ENCODE measurements at places on chromosomes 12 and 14.

GRCh38 chr14:71688576-71688975 lies 243.7 kb upstream of the RGS6 start:
- DNase-seq, result no peak

DNA sequence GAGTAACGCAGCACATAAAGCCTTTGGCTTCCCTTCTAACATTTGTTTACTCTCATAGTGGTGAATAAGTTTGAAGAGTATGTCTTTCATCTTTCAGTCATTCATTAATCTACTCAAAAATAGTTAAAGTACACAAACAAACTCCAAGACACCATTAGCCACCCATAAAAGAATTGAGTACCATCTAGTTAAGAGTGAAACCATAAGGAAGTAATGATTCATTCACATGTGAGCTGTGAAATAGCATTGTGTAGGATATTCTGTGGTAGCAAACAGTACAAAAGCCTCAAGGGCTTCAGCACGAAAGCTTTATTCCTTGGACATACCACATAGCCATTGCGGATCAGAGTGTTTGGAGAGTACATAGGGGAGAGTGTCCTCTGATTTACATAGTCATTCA lies 13.9 kb downstream of the SYT1 start:
- DNase-seq, result no peak

- no peak for DNase-seq
Measured at GRCh38 chr14:65613131-65613650, 200.7 kb downstream of the FUT8 start.

- DNase-seq, result no peak
Measured at GRCh38 chr14:86331341-86331740, 801.4 kb downstream of the FLRT2 start.

DNA sequence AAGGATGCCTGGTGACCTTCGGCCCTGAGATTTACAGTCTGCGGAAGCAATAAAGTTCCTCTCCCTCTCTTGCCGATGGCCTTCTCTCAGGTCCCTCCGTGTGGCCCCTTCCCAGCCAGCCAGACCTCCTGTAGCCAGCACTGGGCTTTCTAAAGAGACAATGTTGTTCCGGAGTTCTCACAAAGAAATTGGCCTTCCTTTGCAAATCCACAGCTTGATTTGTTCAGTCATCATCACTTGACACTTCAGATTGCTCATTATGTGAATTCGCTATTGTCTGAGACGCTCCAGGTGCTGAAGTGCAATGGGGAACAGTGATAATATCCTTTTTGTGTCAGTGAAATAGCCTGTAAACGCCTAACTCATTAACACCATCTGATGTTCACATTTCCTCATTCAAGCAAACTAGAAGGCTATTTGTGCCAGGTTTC lies 43.7 kb upstream of the GPHB5 start:
- no peak for DNase-seq

- no peak for DNase-seq
Measured at GRCh38 chr12:31588976-31589375, 2.0 kb downstream of the DENND5B start.

GRCh38 chr12:116222358-116222757 lies 55.1 kb downstream of the MED13L start:
- DNase-seq, result no peak

DNA sequence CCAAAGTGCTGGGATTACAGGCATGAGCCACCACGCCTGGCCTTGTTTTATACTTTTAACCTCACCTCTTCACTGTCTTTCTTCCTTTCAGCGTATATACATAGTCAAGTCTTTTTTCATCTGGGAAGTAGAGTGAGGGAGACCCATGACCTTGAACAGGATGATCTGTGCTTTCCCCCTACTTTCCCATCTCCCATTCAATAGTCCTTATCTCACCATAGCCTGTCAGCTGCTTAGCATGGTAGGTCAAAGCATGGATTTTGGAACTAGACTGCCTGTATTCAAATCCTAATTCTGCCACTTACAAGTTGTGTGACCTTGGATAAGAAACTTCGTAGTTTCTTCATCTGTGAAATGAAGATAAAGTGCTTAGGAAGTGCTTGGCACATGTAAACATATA lies 96.4 kb upstream of the MON2 start:
- DNase-seq, result no peak

DNA sequence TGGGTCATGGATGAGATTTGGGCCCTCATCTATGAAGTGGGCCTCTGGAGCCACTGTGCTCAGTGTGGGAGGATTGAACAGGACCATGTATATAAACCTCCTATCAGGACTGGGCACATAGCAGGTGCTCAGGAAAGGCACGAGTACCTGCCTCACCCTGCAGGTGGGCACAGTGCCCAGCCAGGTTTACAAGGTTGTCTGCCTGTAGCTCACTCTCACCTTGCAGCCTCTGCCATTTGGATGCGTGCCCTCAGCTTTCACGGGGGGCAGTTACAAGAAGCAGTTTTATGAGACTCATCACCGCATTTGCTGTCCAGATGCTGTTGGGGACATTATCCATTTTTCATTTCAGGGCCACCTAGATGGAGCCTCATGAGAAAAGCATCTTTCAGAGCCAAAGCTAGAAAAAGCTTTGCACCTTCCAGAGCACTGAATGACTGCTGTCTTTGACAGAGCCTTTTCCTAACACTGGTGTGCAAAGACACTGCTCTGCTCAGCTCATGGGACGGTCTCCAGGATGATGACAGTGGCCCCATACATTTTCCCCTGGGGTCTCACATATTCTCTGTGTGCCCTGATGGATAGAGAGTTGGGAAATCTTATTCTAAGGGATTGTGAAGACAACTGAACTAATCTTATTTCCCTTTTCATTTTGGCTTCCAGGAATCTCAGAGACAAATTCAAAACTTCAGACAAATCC lies 327.5 kb upstream of the RTL1 start:
- DNase-seq, result no peak

- DNase-seq, result no peak
Measured at GRCh38 chr12:112418273-112418607, 507 bp upstream of the PTPN11 start.

DNA sequence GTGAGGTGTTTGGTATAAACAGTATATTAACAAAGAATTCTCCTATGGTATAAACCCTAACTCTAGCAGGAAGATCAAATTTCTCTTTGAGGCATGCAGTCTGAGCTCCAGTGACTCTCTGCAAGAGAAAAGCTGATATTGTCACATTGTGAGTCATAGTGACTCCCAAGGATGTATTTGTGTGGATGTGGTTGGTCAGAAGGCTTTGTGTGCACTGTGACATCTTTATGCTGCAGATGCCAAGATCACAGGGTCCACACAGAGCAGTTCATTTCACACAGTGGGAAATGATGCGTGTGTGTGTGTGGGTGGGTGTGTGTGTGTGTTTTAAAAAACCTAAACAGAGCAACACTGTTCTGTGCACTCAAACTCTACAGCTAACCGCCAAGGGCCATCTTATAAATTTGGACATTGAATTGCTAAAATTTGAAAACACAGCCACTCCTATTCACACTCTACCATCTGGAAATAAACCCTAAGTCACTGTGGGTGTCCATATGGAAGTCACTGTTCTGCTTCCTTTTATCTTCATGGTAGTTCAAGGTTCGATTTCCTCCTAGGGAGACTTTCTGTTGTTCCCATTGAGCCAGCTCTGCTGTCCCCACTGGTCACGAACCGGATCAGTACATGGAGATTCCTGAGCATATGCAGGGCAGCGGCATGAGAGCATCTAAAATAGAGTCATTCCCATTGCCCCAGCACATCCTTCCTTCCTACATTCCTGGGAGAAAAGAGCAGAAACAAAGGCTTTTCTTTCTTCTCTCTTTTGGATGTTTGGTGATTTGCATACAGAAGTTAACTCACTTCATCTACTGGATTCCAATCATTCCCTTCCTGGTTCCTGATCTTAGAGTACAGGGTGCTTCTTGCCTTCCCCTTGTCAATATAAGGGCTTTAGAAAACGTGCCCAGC lies 727.6 kb downstream of the DIO2 start:
- DNase-seq, result no peak

GRCh38 chr12:56521209-56521589 lies 421 bp upstream of the RBMS2 start:
- DNase-seq, result no peak

DNA sequence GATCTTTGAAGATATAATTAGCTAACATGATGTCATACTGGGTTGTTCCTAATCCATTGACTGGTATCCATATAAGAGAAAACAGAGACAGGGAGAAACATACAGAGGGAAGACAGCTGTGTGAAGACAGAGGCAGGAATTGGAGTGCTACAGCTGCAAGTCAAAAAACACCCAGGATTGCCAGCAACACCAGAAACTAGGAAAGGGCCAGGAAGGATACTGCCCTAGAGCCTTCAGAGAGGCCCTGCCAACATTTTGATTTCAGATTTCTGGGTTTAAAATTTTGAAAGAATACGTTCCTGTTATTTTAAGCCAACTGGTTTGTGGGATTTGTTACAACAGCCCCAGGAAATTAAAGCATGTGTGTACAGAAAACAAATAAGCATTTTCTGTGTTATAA lies 473.7 kb upstream of the FLRT2 start:
- no peak for DNase-seq

DNA sequence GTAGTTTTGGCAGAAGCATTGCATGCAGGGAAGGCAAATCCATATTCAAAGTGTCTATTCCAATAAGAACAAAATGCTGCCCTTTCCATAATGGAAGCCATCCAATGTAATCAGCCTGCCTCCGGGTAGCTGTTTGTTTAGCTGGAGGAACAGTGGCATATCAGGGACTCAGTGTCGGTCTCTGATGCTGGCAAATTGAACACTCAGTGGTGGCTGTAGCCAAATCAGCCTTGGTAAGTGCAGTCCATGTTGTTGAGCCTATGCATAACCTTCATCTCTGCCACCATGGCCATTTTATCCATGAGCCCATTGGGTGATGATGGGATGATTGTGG lies 147.8 kb upstream of the MAX start:
- no peak for DNase-seq

GRCh38 chr14:33738491-33738890 lies 212.4 kb downstream of the EGLN3 start:
- DNase-seq, result no peak

DNA sequence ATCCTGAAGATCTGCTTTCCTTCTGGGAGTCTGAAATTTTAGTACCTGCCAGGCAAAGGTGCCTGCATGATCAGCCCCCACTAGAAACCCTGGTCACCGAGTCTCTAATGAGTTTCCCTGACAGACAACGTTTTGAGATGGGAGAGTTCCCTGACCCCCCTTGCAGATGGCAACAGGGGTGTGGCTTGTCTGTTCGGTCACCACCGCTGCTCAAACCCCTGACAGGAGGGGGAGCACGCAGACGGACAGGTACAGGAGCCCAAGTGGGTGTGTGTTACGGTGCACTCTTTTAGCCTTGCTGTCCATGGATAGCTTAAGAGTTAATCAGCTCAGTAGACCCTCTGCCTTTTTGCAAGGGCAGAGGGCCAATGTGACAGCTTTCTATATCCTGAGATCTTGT lies 19.3 kb upstream of the CDKN3 start:
- no peak for DNase-seq

DNA sequence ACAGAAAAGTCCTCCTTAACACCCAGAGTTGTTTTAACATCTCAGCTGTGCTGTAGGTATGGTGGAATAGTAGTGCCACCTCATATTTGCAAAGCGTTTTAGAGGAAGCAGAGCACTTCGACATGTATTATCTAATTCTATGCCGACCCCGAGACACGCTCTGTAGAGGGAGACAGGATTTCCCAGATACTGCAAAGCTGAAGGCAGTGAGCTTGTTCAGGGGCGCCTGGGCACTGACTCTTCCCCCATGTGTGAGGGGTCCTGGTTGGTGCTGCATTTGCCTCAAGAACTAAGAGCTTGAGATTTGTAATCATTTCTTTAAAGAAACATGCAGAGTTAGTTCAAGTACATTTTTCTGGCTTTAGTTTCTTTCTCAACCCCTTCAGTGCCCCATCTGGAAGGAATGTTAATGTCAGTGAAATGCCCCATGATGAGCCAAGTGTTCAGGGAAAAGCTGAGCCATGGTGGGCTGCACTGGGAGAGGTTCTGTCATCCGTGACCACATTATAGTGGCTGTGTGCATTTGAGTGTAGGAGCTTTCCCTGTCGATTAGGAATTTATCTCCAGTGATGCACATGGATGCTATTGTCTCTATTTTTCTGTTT lies 66.3 kb downstream of the MBIP start:
- no peak for DNase-seq

DNA sequence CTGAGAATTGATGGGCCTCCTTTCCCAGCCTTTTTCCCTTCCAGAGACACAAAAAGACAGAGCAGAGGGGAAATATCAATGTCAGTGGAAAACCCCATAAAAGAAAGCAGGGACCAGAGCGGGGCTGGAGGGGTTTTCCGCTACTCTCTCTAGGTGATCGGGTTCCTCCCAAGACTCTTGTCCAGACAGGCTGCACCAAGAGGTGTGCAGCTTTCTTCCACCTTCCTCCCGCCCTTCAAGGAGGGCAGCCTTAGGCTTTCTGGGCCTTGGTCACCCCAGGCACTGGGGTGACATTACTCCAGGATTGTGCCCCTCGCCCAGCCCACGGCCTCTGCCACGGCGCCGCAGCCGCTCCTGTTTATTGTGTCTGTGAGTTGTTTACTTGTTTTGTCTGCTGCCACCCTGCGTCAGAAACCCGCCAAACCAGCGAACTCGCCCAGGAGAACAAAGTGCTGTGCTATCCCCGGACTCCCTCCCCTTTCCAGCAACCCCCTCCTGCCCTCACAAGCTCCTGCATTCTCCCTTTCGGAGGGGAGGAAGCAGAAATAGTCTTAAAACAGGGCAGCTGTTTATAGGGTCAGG lies 6.7 kb upstream of the HOXC6 start:
- DNase-seq, result no peak

DNA sequence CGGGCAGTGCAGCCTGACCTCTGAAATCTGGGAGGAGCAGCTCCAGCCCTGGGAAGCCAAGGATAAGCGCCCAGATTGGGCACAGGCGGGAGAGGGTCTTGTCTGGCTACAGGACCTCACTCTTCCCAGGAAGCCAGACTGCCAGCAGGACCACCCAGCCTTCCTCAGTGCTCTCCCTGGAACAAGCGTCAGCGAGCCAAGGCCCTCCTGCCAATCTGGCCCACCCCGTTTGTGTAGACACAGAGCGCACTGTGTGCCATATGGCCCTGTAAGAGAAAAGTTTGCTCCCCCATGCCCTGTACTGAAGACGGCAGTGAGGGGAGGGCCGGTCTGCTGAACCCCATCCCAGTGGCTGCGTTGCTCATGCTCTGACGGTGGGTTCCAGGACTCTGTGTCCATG lies 1.2 kb upstream of the C14orf180 start:
- no peak for DNase-seq

- DNase-seq, result no peak
Measured at GRCh38 chr12:62009445-62009844, 250.8 kb upstream of the USP15 start.

- DNase-seq, result no peak
Measured at GRCh38 chr14:57957441-57957840, 91.5 kb upstream of the SLC35F4 start.

Data from neural crest cell (in vitro differentiated cells).